ENCODE measurements at places on chromosomes 2 and 18. TPM values are rescaled to one million over a fixed set of nuclear protein-coding genes. Genes with fewer than 3 reads are reported as not detected.

TWIST2 gene
- not detected for polyA plus RNA-seq

DNA sequence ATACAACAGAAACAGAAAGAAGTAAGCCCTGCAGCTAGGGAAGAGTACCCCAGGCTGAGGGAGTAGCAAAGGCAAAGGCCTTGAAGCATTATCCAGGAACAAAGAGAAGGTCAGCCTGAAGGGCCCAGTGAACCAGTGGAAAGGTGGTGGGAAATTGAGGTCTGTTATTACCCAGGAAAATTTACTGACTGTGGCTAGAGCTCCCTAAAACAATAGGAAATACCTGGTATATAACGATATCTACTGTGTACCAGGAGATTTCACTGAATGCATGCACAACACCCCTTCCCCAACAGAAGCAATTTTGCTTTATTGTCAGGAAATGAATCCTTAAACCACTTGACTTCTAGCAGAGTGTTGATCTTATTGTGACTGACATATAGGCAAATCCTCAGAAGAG, 365.3 kb downstream of the ERBB4 start:
- no peaks in the 10 kb centered on the region for H3K27me3 ChIP-seq
- no peak overlapping the region for H3K4me3 ChIP-seq
- H3K4me1 ChIP-seq = no peaks in the 10 kb centered on the region
- H3K36me3 ChIP-seq = no peaks in the 10 kb centered on the region

DNA sequence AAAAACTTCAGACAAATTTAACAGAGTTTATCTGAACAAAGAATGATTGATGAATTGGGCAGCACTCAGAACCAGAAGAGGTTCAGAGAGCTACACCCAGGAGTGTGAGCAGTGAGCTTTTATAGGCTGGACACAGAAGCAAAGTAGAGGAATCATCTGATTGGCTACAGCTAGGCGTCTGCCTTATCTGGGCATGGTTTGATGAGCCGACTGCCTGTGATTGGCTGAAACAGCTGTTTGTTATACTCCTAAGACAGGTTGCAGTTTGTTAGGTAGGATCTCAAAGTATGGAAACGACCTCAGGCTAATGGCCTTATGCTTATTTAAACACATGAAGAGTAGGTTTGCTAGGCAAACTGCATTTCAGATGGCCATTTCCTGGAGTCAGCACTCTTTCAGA, 188.9 kb downstream of the MYO1B start:
- no peak overlapping the region for H3K4me3 ChIP-seq
- no peaks in the 10 kb centered on the region for H3K36me3 ChIP-seq
- no peaks in the 10 kb centered on the region for H3K4me1 ChIP-seq
- no peak overlapping the region for H3K27ac ChIP-seq
- H3K27me3 ChIP-seq = no peaks in the 10 kb centered on the region
- no peak for DNase-seq

DAW1 gene
- not detected for polyA plus RNA-seq

DNA sequence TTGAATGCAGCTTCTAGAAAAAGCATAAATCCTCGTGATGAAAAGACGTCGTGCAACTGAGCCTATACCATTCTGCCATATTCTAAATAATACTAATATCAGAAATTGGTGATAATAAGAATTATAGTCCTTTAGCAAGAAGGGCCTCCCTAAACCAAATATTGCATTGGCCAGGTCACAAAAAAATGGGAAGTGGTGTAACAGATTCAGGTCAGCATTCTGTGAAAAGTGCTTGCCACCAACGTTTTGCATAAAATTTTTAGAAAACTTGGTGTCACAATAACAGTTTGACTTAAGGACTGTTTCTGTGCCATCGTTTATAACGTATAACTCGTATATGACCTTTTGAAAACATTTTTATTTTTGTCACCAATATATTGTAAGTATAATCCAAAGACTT, 603.6 kb downstream of the CPS1 start:
- H3K4me3 ChIP-seq = no peak overlapping the region
- H3K4me1 ChIP-seq = no peaks in the 10 kb centered on the region
- H3K27me3 ChIP-seq = no peaks in the 10 kb centered on the region
- no peak for DNase-seq

DNA sequence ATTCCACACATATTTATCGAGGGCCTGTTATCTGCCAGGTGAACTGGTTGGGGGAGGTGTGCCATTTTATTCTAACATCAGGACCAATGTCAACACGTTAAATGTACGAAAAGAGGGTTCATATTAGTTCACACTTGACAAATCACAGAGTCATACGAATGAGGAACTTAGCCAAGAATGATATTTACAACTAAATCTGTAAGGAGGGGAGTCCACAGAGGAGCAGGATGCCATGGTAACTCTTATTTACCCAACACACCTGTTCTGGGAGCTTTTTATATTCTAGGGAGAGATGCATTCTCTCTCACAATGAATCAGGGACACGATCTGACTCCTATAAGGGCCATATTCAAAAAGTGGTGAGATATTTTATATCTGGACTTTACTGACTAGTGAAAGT, 144.1 kb downstream of the CDC42EP3 start:
- DNase-seq = no peak
- no peak overlapping the region for H3K4me3 ChIP-seq
- no peak overlapping the region for H3K27ac ChIP-seq
- H3K36me3 ChIP-seq = no peaks in the 10 kb centered on the region
- no peaks in the 10 kb centered on the region for H3K4me1 ChIP-seq
- H3K27me3 ChIP-seq = no peaks in the 10 kb centered on the region

DNA sequence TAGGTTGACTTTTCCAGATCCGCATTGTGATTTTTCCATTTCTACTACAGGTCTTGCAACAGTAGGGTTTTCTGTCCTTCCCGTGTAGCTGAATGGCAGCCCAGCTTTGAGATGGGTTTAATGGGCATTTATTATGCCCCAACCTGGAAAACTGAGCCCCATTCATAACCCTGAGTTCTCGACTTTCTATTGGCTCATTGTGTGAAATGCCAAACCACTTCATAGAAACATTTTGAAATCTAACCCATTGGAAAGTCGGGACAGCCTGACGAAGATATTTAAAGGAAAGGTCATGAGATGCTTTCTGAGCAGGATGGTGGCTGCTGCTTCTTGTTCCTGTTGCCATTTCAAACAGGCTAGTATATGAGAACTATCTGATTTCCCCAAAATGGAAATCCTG, 203.5 kb downstream of the ZFP36L2 start:
- no peak overlapping the region for H3K4me3 ChIP-seq
- peaks cover 11% of the 10 kb centered on the region for H3K4me1 ChIP-seq
- no peak for DNase-seq
- no peaks in the 10 kb centered on the region for H3K36me3 ChIP-seq
- H3K27ac ChIP-seq = no peak overlapping the region
- H3K27me3 ChIP-seq = no peaks in the 10 kb centered on the region

Data from CD8-positive, alpha-beta memory T cell (primary cell).